ENCODE measurements at places on chromosomes 12 and 14.

DNA sequence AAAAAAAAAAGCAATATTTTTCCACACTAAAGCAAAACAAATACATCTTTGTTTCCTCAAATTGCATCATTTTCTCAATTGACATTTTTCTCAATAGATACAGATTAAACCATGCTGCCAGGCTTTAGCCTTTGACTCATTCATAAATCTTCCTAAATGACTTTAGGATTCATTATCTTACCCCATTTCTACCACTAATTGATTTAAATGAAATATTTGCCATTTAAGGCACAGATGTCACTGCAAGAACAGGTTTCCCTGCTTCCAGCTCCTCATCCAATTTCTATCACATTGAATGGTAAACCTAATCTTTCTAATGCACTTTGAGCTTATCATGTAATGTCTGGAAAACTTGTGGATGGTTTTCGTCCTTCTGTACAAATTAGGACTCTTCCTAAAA lies 298.7 kb downstream of the RPL10L start:
- H3K27me3 ChIP-seq = no peaks in the 10 kb centered on the region
- H3K4me1 ChIP-seq = no peaks in the 10 kb centered on the region
- no peaks in the 10 kb centered on the region for H3K36me3 ChIP-seq

DNA sequence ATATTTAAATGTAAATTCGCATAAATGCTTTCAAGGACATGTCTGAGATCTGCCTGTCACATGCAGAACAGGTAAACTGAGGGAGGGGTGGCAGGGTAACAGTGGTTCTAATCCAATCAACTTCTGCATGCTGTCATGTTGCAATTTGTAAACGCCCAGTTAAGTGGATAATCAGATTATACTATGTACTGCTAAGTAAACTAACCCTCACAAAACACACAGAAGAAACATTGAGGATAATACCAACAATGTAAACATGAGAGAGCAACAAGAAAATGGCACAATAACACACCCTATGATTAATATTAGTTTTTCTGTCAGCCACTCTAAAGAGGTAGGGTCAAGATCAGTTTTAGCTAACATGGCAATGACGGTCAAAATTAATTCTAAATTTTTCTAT lies 123.7 kb downstream of the KIF21A start:
- H3K27ac ChIP-seq = no peak overlapping the region
- H3K27me3 ChIP-seq = no peaks in the 10 kb centered on the region
- no peaks in the 10 kb centered on the region for H3K36me3 ChIP-seq
- no peaks in the 10 kb centered on the region for H3K4me1 ChIP-seq

GRCh38 chr14:79786522-79786921 lies 424.8 kb downstream of the DIO2 start:
- H3K27me3 ChIP-seq = no peaks in the 10 kb centered on the region
- DNase-seq = no peak
- peaks cover 9% of the 10 kb centered on the region for H3K4me1 ChIP-seq
- H3K4me3 ChIP-seq = no peak overlapping the region
- H3K27ac ChIP-seq = no peak overlapping the region

DNA sequence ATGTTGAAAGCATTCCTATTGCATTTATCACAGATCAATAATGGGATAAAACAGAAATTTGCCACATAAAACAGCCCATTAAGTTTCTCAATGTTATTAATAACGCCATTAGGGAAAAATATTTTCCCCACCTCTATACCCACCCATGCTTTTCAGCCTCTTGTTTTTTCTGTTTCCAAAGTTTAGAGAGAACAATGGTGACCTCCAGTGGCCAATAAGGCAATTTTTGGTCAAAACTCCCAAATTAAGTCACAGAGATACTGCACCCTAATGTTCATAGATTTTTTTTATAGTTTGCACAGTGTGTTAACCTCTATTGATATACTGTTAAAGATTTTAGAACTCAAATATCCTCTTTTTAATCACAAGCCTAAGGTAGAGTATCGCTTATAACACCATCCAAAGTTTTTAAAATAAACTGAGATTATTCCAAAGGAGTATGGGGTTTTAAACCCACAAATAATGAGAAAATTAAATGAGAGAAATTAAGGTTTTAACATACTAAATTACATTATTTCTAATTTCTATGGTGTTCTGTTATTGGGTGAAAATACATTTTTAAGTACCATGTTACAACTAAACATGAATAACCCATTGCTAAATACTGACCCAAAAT lies 184.7 kb upstream of the DCN start:
- no peak for DNase-seq
- no peaks in the 10 kb centered on the region for H3K36me3 ChIP-seq
- H3K4me3 ChIP-seq = no peak overlapping the region
- H3K27me3 ChIP-seq = no peaks in the 10 kb centered on the region
- no peaks in the 10 kb centered on the region for H3K4me1 ChIP-seq

- no peak overlapping the region for H3K27ac ChIP-seq
- H3K36me3 ChIP-seq = no peaks in the 10 kb centered on the region
- DNase-seq = no peak
- H3K27me3 ChIP-seq = no peaks in the 10 kb centered on the region
- peaks cover 11% of the 10 kb centered on the region for H3K4me1 ChIP-seq
These were observed 28.8 kb downstream of the FERMT2 start for GRCh38 chr14:52922059-52922458.

GRCh38 chr12:3200032-3200617 lies 122.9 kb downstream of the TSPAN9 start:
- no peaks in the 10 kb centered on the region for H3K36me3 ChIP-seq
- peak overlapping the region; percentile 63 for H3K4me3 ChIP-seq
- peak; percentile 80 for DNase-seq
- H3K27me3 ChIP-seq = peaks cover 17% of the 10 kb centered on the region
- peaks cover 9% of the 10 kb centered on the region for H3K4me1 ChIP-seq

DNA sequence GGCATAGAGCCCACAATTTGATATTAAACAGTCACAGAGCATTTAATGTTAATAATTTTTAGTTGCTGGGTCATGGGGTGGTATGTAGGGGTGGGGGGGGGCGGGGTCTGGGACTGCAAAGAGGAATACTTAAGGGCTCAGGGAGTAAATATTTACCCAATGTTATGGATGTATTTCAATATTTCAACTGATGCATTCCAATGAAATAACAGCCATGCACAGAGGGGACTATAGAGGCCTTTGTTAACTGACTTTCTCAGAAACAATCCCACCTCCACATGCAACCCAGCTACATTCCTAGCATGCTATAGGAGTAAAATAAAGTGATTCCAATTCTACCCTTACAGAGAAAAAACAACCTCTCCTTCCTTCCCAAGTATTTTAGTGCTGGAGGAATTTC lies 7.9 kb upstream of the BBS10 start:
- H3K4me1 ChIP-seq = no peaks in the 10 kb centered on the region
- H3K27ac ChIP-seq = no peak overlapping the region
- H3K27me3 ChIP-seq = no peaks in the 10 kb centered on the region
- no peak for DNase-seq
- H3K4me3 ChIP-seq = no peak overlapping the region

GRCh38 chr14:47389535-47389934 lies 285.9 kb downstream of the MDGA2 start:
- no peaks in the 10 kb centered on the region for H3K36me3 ChIP-seq
- H3K4me3 ChIP-seq = no peak overlapping the region
- H3K27me3 ChIP-seq = no peaks in the 10 kb centered on the region
- H3K4me1 ChIP-seq = peaks cover 11% of the 10 kb centered on the region
- H3K27ac ChIP-seq = no peak overlapping the region
- no peak for DNase-seq

GRCh38 chr12:12376646-12377448 lies 20.0 kb downstream of the BORCS5 start:
- peaks cover 4% of the 10 kb centered on the region for H3K4me1 ChIP-seq
- H3K27me3 ChIP-seq = no peaks in the 10 kb centered on the region
- H3K4me3 ChIP-seq = no peak overlapping the region
- peak overlapping the region; percentile 19 for H3K27ac ChIP-seq
- DNase-seq = peak; percentile 82
- H3K36me3 ChIP-seq = no peaks in the 10 kb centered on the region

GRCh38 chr14:44163946-44164345 lies 343.1 kb downstream of the FSCB start:
- no peak overlapping the region for H3K27ac ChIP-seq
- H3K36me3 ChIP-seq = no peaks in the 10 kb centered on the region
- H3K4me1 ChIP-seq = peaks cover 5% of the 10 kb centered on the region
- H3K4me3 ChIP-seq = no peak overlapping the region
- DNase-seq = no peak
- H3K27me3 ChIP-seq = no peaks in the 10 kb centered on the region

- no peaks in the 10 kb centered on the region for H3K36me3 ChIP-seq
- no peak overlapping the region for H3K27ac ChIP-seq
- H3K27me3 ChIP-seq = no peaks in the 10 kb centered on the region
- H3K4me3 ChIP-seq = no peak overlapping the region
- H3K4me1 ChIP-seq = peaks cover 11% of the 10 kb centered on the region
These were observed 58.9 kb downstream of the ARF6 start for GRCh38 chr14:49951691-49952345.

DNA sequence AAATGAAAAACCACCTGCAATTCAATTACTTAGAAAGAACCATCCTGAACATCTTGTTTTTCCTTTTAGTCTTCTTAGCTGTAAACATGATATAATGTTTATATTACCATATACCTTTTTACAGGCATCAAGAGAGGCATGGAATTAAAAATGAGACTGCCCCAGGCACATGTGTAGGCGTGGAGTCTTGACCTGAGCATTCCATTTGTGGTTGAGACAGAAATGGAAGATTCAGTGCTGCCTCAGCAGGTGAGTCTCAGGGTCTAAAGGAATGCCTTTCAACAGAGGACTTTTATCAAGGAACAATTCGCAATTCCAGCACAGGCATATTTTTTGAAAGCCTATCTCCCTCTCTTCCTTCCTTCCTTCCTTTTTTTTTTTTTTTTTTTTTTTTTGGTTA lies 8.0 kb upstream of the NANOGNB start:
- no peak overlapping the region for H3K4me3 ChIP-seq
- no peak overlapping the region for H3K27ac ChIP-seq
- no peaks in the 10 kb centered on the region for H3K27me3 ChIP-seq
- no peaks in the 10 kb centered on the region for H3K4me1 ChIP-seq
- no peak for DNase-seq
- no peaks in the 10 kb centered on the region for H3K36me3 ChIP-seq

- peak overlapping the region; percentile 87 for H3K27ac ChIP-seq
- H3K4me3 ChIP-seq = no peak overlapping the region
- DNase-seq = no peak
- no peaks in the 10 kb centered on the region for H3K36me3 ChIP-seq
- H3K27me3 ChIP-seq = no peaks in the 10 kb centered on the region
These were observed 164.0 kb downstream of the ETV6 start for GRCh38 chr12:11813438-11813813.

GRCh38 chr12:52254965-52255751 lies 19.3 kb upstream of the KRT86 start:
- H3K4me1 ChIP-seq = no peaks in the 10 kb centered on the region
- H3K27ac ChIP-seq = no peak overlapping the region
- H3K27me3 ChIP-seq = peaks cover 58% of the 10 kb centered on the region
- DNase-seq = no peak
- H3K36me3 ChIP-seq = no peaks in the 10 kb centered on the region
